ENCODE measurements at places on chromosomes 3 and 15. TPM values are rescaled to one million over a fixed set of nuclear protein-coding genes. Genes with fewer than 3 reads are reported as not detected.

DNA sequence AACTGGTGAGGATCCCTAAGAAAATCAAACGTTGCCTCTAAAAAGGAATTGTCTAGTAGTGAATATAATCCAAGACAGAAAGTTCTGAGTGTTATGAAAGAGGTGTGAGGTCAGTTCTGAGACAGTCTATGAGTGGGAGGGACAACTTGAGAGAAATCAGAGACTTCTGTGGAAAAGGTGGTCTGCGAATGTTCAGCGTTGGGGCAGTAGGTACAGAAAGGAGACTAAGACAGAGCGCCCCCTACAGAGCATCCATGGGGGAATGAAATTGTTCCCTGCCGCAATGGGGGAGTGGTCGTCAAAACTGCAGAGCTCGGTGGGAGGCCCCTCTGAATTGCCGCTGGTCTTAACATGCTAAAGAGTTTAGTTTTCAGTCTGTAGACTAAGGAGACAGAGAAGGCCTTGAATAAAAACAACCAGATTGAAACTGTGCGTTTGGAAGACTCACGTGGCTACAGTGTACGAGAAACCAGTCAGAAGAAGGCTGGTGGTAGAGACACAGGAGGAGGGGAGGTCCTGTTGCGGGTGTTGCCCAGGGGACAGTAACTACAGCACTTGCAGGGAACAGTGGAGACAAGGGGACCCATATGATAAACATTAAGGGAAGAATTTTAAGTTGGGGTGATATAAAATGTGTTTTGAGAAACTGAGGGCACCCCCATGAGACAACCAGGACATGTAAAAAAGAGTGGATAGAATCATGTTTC lies 6.9 kb downstream of the TNIK start:
- peak; percentile 86 for DNase-seq
- no peaks in the 10 kb centered on the region for H3K36me3 ChIP-seq
- peaks cover 58% of the 10 kb centered on the region for H3K4me1 ChIP-seq

GRCh38 chr3:156681002-156681401 lies 6.6 kb downstream of the TIPARP start:
- H3K36me3 ChIP-seq = peaks cover 12% of the 10 kb centered on the region
- no peak overlapping the region for H3K4me3 ChIP-seq
- H3K4me1 ChIP-seq = 0 out of 2 replicates have a peak, but pooled peaks cover 4% of the 10 kb centered on the region
- peak; percentile 79 for DNase-seq
- H3K27me3 ChIP-seq = peaks cover 11% of the 10 kb centered on the region
- H3K27ac ChIP-seq = no peak overlapping the region

DNA sequence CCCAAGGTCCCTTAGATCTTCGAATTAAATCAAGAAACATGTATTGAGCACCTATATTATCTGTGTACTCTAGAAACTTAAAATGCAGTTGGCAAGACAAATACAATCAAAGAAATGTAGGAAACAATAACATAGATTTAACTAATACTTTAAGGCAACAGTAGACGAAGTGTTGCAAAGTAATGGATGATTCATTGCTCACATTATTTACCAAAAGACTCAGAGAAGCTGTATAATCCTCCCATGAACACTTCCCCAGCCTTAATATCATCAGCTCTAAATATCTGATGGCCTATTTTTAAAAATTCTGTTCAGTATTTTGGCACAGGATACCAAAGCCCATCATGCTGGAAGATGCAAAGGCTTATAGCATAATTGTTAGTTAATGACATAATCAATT lies 272.1 kb upstream of the TTC14 start:
- peaks cover 20% of the 10 kb centered on the region for H3K4me1 ChIP-seq
- no peaks in the 10 kb centered on the region for H3K27me3 ChIP-seq
- H3K36me3 ChIP-seq = no peaks in the 10 kb centered on the region
- no peak overlapping the region for H3K27ac ChIP-seq
- no peak for DNase-seq

GRCh38 chr15:72034859-72035650 lies 82.9 kb downstream of the MYO9A start:
- no peaks in the 10 kb centered on the region for H3K36me3 ChIP-seq
- no peak overlapping the region for H3K4me3 ChIP-seq
- H3K4me1 ChIP-seq = no peaks in the 10 kb centered on the region

GRCh38 chr3:36178018-36178417 lies 202.3 kb upstream of the STAC start:
- no peaks in the 10 kb centered on the region for H3K27me3 ChIP-seq
- no peak for DNase-seq
- H3K27ac ChIP-seq = no peak overlapping the region
- no peaks in the 10 kb centered on the region for H3K36me3 ChIP-seq

DNA sequence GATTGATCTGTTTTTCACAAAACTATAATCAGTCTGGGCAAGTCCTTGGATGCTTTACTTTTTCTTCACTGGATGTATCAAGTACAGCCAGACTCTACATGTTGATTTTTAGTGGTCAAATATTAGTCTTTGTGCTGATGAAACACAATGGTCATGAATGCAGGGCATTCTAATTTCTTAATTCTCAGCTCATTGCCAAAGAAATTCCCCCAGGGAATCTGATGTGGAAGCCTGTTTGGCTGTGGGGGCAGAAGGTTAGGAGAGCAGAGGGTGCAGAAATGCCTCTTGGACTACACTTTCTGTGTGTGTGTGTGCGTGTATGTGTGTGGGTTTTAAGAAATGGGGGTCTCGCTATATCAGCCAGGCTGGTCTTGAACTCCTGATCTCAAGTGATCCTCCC lies 48.7 kb upstream of the HACD2 start:
- H3K36me3 ChIP-seq = no peaks in the 10 kb centered on the region
- H3K27ac ChIP-seq = no peak overlapping the region
- DNase-seq = no peak
- H3K4me1 ChIP-seq = peaks cover 37% of the 10 kb centered on the region
- H3K4me3 ChIP-seq = no peak overlapping the region

DNA sequence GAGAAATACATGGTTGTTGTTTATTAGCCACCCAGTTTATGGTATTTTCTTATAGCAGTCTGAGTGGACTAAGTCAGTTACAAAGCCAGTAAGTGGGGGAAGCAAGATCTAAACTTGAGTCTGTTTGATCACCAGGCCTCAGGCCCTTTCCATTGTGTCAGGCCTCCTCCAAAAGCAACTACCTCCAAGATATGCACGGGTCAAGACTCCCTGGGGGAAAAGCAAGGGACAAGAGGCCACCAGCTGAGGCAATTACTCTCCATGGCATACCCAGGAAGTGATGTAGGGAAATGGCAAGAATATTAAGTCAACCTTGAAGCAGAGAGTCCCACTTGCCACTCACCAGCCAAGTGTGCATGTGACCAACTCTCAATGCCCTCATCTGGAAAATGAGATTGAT lies 28.6 kb upstream of the SRGAP3 start:
- no peak overlapping the region for H3K4me3 ChIP-seq
- DNase-seq = no peak
- no peak overlapping the region for H3K27ac ChIP-seq
- H3K27me3 ChIP-seq = no peaks in the 10 kb centered on the region
- peaks cover 9% of the 10 kb centered on the region for H3K4me1 ChIP-seq
- H3K36me3 ChIP-seq = no peaks in the 10 kb centered on the region

GRCh38 chr15:100245855-100246254 lies 95.9 kb downstream of the ADAMTS17 start:
- H3K4me1 ChIP-seq = no peaks in the 10 kb centered on the region
- DNase-seq = no peak
- no peaks in the 10 kb centered on the region for H3K36me3 ChIP-seq
- H3K4me3 ChIP-seq = no peak overlapping the region

GRCh38 chr15:61759639-61760038 lies 300.6 kb downstream of the VPS13C start:
- no peaks in the 10 kb centered on the region for H3K27me3 ChIP-seq
- H3K4me3 ChIP-seq = no peak overlapping the region
- DNase-seq = no peak
- H3K36me3 ChIP-seq = no peaks in the 10 kb centered on the region

DNA sequence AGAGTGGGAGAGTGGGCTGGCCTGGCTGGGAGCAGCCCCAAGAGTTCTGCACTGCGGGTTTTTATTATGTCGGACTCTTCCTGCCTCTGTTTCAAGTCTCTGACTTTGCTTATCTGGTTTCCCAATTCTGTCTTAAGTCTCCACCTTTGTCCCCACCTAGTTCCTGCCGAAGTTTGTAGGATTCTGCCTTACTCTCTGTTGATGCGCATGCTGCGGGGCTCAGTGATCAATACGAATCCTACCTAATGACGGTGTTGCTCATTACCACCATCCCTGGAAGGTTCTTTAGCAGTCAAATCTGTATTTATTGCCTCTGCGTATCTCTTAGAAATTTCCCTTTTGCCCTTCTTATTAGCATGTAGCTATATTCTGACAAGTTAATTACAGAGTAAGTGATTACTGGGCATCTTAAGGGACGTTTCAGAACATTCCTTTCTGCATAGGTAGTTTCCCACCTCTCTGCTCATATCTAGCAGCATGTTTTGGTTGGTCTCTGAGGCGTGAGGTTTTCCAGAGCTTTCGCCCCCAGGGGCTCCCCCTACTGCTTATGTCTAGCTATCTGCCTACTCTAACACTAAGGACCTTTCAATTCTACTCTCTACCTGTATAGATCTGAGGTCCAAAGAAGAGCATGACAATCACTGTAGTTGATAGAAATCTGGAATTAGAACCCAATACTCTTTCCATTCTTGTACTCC lies 236.0 kb upstream of the EIF1B start:
- DNase-seq = peak; percentile 65
- H3K27me3 ChIP-seq = no peaks in the 10 kb centered on the region

DNA sequence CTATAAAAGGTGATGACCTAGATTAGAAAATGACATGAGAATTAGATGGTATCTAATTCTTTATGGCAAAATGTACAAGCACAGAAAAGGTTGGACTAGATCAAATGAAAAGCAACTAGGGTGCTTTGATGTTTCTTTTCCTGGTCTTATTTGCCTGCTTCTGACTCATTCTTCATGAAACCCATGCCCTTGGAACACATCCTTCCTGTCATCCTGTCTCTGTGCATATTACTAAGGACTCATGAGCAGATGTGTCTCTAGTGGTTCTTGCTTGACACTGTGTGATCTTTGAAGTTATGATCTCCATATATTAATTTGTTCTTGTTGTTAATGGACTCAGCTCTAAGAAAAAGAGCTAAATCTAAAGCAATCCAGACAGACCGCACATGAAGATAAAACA lies 314.0 kb downstream of the ERC2 start:
- no peak for DNase-seq
- no peaks in the 10 kb centered on the region for H3K27me3 ChIP-seq
- H3K4me1 ChIP-seq = peaks cover 7% of the 10 kb centered on the region
- no peak overlapping the region for H3K27ac ChIP-seq
- H3K4me3 ChIP-seq = no peak overlapping the region

GRCh38 chr15:45147606-45148005 lies 17.8 kb downstream of the DUOX1 start:
- no peak for DNase-seq
- no peaks in the 10 kb centered on the region for H3K27me3 ChIP-seq
- H3K27ac ChIP-seq = no peak overlapping the region
- no peaks in the 10 kb centered on the region for H3K36me3 ChIP-seq

DNA sequence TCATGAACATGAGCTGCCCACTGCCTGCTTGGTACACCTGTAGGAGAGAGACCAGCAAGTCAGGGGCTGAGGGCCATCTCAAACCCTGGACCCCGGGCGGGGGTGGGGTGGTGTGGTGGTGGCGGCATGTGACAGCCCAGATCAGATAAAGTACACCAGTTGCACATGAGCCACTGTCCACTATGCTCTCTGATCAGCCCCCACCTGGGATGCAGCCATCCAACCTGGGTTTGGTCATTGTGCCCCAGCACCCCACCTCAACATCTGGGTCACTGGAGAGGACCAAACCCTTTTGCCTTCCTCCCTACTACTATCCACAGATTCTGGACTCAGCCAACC lies 3.0 kb upstream of the NCKIPSD start:
- no peaks in the 10 kb centered on the region for H3K27me3 ChIP-seq
- peaks cover 52% of the 10 kb centered on the region for H3K36me3 ChIP-seq
- H3K4me3 ChIP-seq = no peak overlapping the region
- no peak overlapping the region for H3K27ac ChIP-seq
- DNase-seq = no peak

DNA sequence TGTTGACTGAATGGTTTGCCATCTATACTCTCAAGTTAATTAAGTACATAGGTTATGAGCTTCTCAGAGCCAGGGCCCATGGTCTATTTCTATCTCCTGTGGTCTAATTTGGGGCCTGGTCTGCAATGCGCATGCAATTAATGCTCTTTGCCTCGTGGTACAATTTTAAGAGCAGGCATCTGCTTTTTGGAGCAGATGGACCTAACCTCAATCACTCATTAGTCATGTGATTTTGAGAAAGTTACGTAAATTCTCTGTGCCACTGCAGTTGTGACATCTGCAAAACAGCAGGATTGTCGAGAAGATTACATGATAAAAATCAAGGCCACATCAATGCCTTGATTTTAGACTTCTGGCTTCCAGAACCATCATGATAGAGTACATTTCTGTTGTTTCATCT lies 543.7 kb upstream of the ADAMTS9 start:
- H3K36me3 ChIP-seq = no peaks in the 10 kb centered on the region
- no peaks in the 10 kb centered on the region for H3K4me1 ChIP-seq
- no peak overlapping the region for H3K27ac ChIP-seq
- no peak for DNase-seq
- H3K27me3 ChIP-seq = no peaks in the 10 kb centered on the region

DNA sequence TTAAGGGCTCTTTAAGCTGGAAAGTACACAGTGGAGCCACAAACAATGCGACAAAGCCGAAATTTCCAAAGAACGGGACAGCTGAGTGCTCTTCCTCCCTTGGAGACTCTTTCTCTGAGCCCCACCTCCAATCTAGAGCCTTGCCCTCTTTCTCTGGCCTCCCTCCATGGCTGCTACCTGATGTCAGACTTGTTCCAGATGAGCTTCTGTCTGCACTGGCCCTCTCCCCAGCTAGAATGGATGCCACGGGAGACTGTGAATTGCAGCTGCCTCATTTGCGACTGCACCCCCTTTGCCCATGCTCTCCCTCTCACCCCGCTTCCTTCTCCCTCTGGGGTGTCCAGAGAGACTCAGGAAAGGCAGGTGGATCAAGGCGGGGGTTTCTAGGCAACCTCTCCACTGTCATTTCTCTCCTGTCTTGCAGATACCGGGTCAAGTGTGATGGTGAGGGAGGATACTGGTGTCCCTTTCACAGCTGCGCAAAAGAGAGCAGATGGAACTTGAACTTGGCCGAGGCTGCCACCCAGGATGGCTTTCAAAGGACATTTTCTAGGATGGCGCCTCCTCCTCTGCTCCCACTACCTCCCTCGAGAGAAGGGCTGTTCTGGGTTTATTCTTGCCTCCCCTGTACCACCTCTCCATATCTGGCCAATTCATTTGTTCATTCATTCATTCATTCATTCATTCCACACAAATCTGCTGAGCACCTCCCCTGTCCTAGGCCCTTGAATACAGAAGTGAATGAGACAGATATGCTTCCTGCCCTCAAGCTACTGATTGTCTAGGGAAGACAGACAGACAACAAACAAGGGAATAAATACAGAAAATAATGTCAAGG lies 12.8 kb downstream of the ATP2B2 start:
- H3K4me3 ChIP-seq = no peak overlapping the region
- no peaks in the 10 kb centered on the region for H3K4me1 ChIP-seq
- no peaks in the 10 kb centered on the region for H3K36me3 ChIP-seq
- no peaks in the 10 kb centered on the region for H3K27me3 ChIP-seq
- no peak overlapping the region for H3K27ac ChIP-seq

GOLGA8R gene
- total RNA-seq = 0.17 TPM

TMEM108 gene
- total RNA-seq = 7.4 TPM

SLC28A2 gene
- total RNA-seq = not detected

FANCD2OS gene
- not detected for total RNA-seq

MRPL46 gene
- 20.9 TPM for total RNA-seq

POPDC2 gene
- total RNA-seq = not detected

BMF gene
- total RNA-seq = 16.0 TPM

SMCO1 gene
- total RNA-seq = not detected

SLC41A3 gene
- total RNA-seq = 29.8 TPM
